Breast epithelium (tissue), 4 donors: ENCODE measurements at places on chromosomes 1 and 21. TPM values are rescaled to one million over a fixed set of nuclear protein-coding genes. Genes with fewer than 3 reads are reported as not detected.

- H3K27ac ChIP-seq, result no peak overlapping the region
- no peaks in the 10 kb centered on the region for H3K4me1 ChIP-seq
- H3K4me3 ChIP-seq, result no peak overlapping the region
- DNase-seq, result no peak
- no peaks in the 10 kb centered on the region for H3K27me3 ChIP-seq
- H3K36me3 ChIP-seq, result no peaks in the 10 kb centered on the region
These were observed 42.4 kb downstream of the FBXO2 start for GRCh38 chr1:11611638-11612327.

DNA sequence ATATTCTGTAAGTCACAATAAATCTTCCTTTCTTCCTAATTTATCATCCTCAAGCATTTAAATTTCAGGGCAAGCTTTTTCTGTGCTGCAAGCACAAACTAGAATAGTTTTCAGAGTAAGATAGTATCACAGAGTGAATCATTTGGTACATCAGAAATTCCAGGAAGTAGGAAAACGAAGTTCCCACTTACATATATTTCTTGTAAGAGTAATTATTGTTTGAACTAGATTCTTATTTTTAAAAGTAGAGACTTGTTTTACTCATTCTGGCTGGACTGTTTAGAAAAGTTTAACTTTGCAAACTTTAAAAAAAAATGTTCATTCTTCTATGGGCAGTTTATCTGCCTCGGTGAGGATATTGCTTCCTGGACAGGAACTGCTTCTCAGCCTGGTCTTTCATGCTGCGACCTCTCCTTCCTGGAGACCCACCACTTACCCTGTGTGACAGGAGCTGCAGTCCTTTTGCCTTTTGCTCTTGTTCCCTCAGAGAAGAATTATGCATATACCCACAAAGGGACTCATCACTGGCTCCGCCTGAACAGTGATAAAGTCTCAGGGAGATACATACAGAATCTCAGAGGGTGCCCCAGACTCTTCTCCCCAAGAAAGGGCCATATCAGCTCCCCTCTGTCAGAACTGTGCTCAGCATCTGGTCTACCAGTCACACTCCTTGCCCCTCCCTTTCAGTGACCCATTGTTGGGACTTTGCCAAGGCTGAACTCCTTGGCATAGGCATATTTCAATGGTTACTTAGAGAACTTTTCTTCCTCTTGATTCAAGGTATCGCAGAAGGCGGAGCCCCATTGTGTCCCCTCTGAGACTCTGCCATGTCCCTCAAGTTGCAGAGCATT lies 102.7 kb upstream of the CD55 start:
- no peaks in the 10 kb centered on the region for H3K4me1 ChIP-seq
- no peak for DNase-seq
- no peaks in the 10 kb centered on the region for H3K27me3 ChIP-seq
- peak overlapping the region; percentile 59 for H3K27ac ChIP-seq
- no peaks in the 10 kb centered on the region for H3K36me3 ChIP-seq
- no peak overlapping the region for H3K4me3 ChIP-seq

DNA sequence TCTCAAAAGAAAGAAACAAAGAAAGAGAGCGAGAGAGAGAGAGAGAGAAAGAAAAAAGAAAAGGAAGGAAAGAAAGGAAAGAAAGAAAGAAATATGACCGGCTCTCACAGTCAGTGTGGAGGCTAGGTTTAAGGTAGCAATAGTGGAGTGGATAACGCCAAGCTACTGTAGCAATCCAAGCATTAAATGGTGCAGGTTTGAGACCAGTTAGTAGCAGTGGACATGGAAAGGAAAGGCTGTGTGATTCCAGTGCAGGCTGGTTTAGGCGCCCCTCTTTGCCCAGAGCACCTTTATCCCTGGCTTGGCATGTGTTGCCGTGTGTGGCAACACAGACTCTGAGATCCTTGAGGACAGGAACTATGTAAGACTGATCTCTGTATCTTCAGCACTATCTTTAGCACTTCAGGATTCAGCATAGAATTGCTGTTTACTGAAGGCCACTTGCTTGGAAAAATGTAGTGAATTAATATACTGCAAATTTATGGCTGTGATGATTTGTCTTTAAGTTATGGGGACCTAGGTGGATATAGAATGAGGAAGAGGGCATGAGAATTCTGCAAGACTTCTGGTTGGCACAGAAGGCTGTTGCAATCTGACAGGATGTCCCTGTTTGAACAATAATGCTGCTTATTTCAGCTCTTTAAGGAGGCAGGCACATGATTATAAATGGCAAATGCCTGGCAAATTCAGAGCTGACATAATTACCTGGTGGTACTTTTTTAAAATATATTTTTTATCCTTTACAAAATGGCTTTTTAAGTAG lies 10.8 kb upstream of the OSBPL9 start:
- H3K4me1 ChIP-seq, result no peaks in the 10 kb centered on the region
- no peak overlapping the region for H3K4me3 ChIP-seq
- H3K27me3 ChIP-seq, result no peaks in the 10 kb centered on the region
- no peaks in the 10 kb centered on the region for H3K36me3 ChIP-seq

DNA sequence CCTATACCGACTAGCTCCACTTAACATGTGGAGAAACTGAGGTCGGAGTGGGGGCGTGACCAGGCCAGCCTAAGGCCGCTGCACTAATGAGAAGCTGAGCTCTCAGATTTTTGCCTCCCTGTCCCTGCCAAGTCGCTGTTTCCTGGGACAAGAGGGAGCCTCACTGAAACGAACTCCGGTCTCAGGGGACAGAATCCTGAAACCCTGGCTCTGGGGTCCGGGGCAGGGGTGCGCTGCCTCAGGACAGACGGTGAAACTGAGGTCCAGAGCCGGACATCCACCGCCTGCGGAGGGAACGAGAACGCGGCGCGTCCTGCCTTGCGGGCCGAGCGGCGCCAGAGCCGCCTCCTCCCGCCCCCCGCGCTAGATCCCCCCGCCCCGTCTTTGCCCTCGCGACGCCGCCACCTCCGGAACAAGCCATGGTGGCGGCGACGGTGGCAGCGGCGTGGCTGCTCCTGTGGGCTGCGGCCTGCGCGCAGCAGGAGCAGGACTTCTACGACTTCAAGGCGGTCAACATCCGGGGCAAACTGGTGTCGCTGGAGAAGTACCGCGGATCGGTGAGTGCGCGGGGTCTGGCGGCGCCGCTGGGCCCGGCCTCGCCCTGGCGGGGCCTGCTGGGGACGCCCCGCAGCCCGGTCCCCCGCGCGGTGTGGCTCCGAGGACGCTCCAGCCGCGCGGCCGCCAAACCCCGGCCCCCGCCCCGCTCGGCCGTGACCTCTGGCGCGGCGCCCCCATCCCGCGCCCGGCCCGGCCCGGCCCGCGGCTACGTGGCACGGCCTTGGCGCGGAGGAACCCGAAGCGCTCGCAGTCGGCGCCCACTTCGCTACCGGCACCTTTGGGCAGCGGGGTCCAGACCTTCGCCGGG lies at the start of gene GPX7:
Gene GPX7, plus strand, starts transcription at position 381 of the 865 bp plus-strand sequence. Its CDS starts 39 bp downstream, at position 420.
- H3K36me3 ChIP-seq, result no peaks in the 10 kb centered on the region
- peak within 1 kb of the TSS; percentile 85 for H3K27ac ChIP-seq
- H3K4me1 ChIP-seq, result peaks cover 5% of the 10 kb centered on the region
- peak within 1 kb of the TSS; percentile 80 for H3K4me3 ChIP-seq

DNA sequence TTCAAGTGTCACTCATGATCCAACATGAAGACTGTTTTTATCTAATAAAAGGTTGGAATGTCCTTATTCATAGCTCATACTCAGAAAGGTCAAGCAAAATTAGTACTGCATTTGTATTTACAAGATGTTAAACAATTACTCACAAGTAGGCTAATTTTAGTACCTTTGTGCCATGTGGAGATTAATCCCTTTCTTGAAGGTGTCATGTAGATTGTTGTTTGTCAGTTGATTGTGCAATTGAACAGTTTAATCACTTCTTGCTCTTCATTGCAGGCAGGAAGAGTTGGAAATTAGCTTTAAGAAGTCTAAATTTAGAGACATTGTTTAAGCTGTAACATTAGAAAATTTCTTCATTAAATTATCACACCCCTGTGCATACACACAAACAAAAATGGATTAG lies 847.1 kb downstream of the KCNT2 start:
- DNase-seq, result no peak
- no peaks in the 10 kb centered on the region for H3K27me3 ChIP-seq
- no peaks in the 10 kb centered on the region for H3K36me3 ChIP-seq

DNA sequence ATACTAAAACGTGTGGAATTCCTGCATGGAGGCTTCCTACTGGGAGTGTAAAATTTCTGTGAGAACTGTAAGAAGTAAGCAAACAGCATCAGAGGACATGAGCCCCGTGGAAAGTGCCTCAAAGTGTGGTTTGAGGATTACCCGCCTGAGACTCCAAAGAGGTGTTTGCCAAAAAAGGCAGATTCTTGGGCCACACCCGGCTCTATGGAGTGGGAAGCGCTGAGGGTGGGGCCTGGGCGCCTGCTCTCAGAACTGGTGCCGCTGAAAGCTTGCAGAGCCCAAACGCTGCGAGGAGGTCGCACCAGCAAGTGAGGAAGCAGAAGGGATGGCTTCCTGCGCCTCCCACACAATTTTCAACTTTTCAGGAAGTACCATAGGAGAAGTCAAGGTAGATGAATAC lies 43.0 kb upstream of the PSEN2 start:
- peak; percentile 26 for DNase-seq
- H3K4me3 ChIP-seq, result no peak overlapping the region
- H3K27me3 ChIP-seq, result no peaks in the 10 kb centered on the region
- H3K4me1 ChIP-seq, result no peaks in the 10 kb centered on the region

- no peak for DNase-seq
- peaks cover 19% of the 10 kb centered on the region for H3K4me1 ChIP-seq
- H3K4me3 ChIP-seq, result no peak overlapping the region
- peak overlapping the region; percentile 60 for H3K27ac ChIP-seq
These were observed 3.1 kb downstream of the NUAK2 start for GRCh38 chr1:205318231-205318991.

DNA sequence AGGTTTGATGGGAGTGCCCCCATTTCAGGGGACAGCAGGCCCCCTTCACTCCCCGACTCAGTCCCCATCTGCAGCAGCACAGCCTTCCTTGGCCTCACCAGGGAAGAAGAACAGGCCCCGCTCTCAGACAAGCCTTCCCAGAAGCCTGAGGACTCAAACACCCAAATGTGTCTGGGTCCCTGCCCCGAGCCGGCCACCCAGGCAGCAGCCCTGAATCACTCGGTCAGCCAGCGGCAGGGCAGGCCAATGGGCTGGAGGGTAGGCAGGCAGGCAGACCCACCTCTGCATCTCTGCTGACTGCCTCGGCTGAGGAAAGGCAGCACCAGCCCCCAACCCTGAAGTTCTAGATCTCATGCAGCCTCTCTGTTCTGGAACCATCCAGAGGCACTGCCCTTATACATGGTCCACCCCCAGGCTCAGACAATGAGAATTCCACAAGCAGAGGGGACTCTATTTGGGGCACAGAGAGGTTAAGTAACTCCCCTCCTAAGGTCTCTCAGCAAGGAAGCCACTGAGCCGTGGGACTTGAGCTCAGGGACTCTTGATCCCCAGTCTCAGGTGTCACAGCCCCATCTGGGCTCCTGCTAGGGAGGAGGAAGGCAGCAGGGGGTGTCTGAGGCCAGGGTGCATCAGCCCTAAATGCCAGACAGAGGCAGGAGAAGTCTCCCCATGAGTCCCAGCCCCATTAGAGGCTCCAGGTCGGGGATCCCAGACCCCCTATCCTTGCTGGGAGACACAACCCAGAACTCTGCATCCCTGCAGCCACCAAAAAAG lies 33.2 kb upstream of the RUNX3 start:
- no peak overlapping the region for H3K27ac ChIP-seq
- H3K4me1 ChIP-seq, result no peaks in the 10 kb centered on the region
- H3K27me3 ChIP-seq, result no peaks in the 10 kb centered on the region
- no peaks in the 10 kb centered on the region for H3K36me3 ChIP-seq
- DNase-seq, result no peak

The CROCC gene
- total RNA-seq, result 15.5 TPM

- no peaks in the 10 kb centered on the region for H3K27me3 ChIP-seq
- no peak overlapping the region for H3K4me3 ChIP-seq
- no peaks in the 10 kb centered on the region for H3K4me1 ChIP-seq
- DNase-seq, result no peak
These were observed 1202.9 kb downstream of the NCAM2 start for GRCh38 chr21:22201126-22201525.

DNA sequence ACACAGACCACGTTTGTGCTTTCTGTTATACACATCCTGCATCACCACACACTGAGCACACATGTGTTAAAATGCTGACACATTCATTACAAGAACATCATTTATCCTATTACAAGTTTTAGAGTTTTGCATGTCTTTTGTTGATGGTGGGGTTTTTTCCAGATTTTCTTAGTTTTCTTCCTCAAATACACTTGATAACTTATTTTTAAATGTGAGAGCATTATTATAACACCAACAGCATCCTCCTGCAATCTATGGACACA lies 67.3 kb downstream of the TGFBR3 start:
- H3K4me1 ChIP-seq, result peaks cover 6% of the 10 kb centered on the region
- no peak for DNase-seq
- H3K27me3 ChIP-seq, result no peaks in the 10 kb centered on the region

- no peaks in the 10 kb centered on the region for H3K27me3 ChIP-seq
- H3K4me3 ChIP-seq, result peak overlapping the region; percentile 89
- peak overlapping the region; percentile 91 for H3K27ac ChIP-seq
- DNase-seq, result no peak
- no peaks in the 10 kb centered on the region for H3K4me1 ChIP-seq
These were observed 517 bp downstream of the LRIG2 start for GRCh38 chr1:113073479-113073950.

The OR10X1 gene
- total RNA-seq, result not detected

DNA sequence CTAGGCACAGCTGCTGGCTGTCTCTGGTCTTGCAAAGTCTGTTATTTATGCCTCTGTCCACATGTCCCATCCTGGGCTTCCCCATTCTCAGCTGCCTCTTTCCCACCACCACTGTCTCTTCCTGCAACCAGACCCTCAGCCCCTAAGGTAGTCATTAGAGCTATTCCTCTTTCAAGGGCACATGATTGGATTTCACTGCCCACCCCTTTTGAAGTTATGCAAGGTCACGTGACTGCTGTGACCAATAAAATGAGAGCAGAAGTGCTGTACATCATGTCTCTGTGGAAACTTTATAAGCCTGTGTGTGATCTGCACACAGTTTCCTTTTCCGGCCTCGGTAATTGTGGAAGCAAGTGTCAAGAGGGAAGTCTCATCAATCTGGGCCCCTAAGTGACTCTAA lies 136.6 kb upstream of the HMGB4 start:
- H3K36me3 ChIP-seq, result no peaks in the 10 kb centered on the region
- H3K27ac ChIP-seq, result no peak overlapping the region
- H3K27me3 ChIP-seq, result peaks cover 7% of the 10 kb centered on the region
- no peak for DNase-seq
- H3K4me3 ChIP-seq, result no peak overlapping the region

The DNAJC6 gene
- total RNA-seq, result 4.2 TPM

The TSPAN1 gene
- total RNA-seq, result 26.2 TPM

The ACOT7 gene
- total RNA-seq, result 9.4 TPM

- H3K27ac ChIP-seq, result no peak overlapping the region
- H3K4me3 ChIP-seq, result no peak overlapping the region
- H3K4me1 ChIP-seq, result no peaks in the 10 kb centered on the region
- DNase-seq, result no peak
- H3K36me3 ChIP-seq, result no peaks in the 10 kb centered on the region
These were observed 56.9 kb upstream of the PTGS2 start for GRCh38 chr1:186736971-186737685.

- no peak overlapping the region for H3K4me3 ChIP-seq
- no peaks in the 10 kb centered on the region for H3K4me1 ChIP-seq
- no peak overlapping the region for H3K27ac ChIP-seq
- H3K36me3 ChIP-seq, result no peaks in the 10 kb centered on the region
- H3K27me3 ChIP-seq, result peaks cover 12% of the 10 kb centered on the region
These were observed 11.0 kb upstream of the KCNA2 start for GRCh38 chr1:110617116-110617515.
